ENCODE measurements at places on chromosomes 12 and 14. TPM values are rescaled to one million over a fixed set of nuclear protein-coding genes. Genes with fewer than 3 reads are reported as not detected.

The AICDA gene
- total RNA-seq: 0.77 TPM

The RERG gene
- total RNA-seq: 9.0 TPM

The KRT8 gene
- 139 TPM for total RNA-seq

The TIMELESS gene
- total RNA-seq: 10.6 TPM

The PLEKHD1 gene
- total RNA-seq: 0.47 TPM

DNA sequence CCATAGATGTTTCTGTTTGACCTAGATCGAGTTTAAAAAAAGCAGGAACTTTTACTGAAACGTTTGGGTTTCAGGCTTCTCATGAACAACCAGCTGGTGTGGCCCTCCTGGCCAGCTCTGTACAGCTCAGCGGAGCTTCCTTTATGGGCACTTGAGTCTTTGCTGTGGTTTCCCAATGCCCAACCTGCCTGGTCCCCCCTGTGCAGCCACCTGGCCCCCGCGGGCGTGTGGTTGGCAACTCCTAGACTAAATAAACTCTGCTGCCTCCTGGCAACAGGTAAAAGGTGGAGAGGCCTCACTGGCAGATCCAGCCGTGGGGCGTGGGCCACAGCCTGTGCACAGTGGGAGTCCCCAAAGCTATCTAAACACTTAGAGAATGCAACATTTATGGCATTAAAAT is 38.7 kb downstream of the ADGRD1 start:
- DNase-seq: peak; percentile 88

DNA sequence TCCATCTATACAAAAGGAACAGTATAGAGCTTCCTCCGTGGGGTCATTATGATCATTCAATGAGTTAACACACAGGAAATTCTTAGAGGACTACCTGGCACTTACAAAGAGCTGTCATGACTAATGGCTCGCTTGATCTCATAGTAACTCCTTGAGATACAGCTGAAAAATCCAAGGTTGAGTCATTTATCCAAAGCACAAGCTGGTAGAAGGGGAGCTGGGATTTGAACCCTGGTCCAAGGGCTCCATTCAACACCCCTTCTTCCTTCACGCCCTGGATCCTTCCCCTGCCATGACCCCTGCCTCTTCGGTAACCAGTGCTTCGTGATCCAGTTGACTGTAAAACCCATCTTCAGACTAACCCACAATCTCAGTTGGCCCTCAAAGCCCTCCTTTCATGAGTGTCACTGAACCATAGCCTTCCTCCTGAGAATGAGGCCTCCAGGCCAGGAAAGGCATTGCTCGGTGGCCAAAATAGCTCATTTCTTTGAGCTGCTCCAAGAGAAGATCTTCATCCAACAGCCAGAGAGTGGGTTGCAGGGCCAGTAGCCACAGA is 7.8 kb downstream of the ZFP36L1 start:
- no peak for DNase-seq

DNA sequence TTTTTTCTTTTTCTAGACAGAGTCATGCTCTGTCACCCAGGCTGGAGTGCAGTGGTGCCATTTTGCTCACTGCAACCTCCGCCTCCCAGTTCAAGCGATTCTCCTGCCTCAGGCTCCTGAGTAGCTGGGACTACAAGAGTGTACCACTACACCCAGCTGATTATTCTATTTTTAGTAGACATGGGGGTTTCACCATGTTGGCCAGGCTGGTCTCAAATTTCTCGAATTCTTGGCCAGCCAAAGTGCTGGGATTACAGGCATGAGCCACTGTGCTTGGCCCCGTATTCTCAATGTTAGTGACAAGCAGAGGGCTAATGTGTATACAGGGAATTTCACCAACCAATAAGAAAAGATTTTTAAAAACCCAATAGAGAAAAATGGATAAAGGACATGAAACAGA is 8.4 kb downstream of the PLBD2 start:
- DNase-seq: no peak

- DNase-seq: no peak
Measured at GRCh38 chr14:77543637-77544334, 45.2 kb upstream of the ISM2 start.

DNA sequence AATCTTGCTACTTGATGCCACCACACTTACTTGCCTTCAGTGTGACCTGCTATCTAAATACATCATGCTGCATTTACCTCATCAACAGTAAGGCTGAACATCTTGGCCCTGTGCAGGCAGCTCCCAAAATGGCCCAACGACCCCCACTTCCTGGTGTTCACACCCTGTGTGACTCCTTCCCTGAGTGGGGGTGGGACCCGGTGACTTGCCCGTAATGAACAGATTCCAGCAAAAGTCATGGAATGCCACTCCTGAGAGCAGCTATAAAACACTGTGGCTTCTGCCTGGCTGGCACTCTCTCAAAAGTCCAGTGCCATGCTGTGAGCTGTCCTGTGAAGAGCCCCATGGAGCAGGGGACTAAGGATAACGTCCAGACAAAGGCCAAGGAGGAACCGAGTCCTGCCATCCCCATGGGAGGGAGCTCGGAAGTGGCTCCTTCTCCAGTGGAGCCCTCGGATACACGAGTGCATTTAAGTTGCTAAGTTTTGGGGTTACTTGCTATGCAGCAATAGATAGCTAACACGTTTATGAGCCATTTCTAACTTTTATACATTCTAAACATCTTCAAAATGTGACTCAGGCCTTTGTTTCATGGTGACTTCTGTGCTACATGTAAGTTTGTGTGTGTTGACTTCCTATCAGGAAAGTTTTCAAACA is 33.0 kb downstream of the P2RX2 start:
- no peak for DNase-seq

- no peak for DNase-seq
Measured at GRCh38 chr12:131616738-131617137, 94.2 kb upstream of the SFSWAP start.

GRCh38 chr14:71666571-71667145 is 265.6 kb upstream of the RGS6 start:
- DNase-seq: no peak

Data from lower lobe of right lung (tissue), 2 donors.